MG63 (cell line): ENCODE measurements at places on chromosomes 6 and 20.
A peak's percentile ranks its signal among the peaks of the same experiment; 100 is the strongest.

DNA sequence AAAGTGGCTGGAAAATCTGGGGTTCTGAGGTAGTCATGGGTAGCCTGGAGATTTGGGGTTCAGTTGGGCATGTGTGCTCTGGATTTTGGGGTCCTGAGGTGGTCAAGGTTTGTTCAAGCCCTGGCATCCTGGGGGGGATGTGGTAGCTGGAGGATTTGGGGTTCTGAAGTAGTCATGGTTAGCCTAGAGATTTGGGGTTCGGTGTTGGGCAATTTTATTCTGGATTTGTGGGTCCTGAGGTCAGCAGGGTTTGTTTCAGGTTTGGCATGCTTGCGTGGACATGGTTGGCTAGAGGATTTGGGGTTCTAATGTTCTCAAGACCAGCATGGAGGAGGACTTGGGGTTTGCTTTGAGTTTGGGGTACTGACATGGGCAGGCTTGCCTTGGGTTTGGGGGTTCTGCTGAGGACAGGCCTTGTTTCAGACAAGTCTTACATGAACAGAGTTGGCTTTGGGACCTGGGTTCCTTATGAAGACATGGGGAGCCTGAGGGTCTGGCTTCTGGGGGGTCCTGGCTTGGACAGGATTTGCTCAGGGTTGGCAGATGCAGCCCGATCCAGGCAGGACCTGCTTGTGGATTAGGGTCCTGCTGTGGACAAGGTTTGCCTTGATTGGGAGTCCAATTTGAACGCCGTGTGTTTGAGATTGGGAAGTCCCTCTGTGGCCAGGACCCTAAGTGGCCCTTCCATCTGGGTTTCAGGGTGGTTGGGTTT, 906 bp downstream of the ANKRD60 start:
- no peak for DNase-seq

DNA sequence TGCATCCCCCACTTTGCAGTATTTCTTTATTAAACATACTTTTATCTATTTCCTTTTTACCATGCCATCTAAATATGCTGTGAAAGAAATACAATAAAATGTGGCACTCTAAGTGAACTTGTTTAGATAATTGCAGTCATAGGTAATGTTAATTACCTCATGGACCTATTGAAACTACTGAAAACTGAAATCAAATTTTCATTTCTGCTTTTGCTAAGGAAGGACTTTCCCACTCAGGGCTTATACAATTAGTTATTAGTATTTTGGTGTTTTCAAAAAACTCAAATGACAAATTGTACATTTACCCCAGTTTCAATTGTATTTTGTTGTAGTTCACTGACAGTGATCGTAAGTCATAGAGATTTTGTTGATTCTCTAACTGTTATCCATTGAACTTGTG, 88.4 kb downstream of the ID4 start:
- no peak for DNase-seq

DNA sequence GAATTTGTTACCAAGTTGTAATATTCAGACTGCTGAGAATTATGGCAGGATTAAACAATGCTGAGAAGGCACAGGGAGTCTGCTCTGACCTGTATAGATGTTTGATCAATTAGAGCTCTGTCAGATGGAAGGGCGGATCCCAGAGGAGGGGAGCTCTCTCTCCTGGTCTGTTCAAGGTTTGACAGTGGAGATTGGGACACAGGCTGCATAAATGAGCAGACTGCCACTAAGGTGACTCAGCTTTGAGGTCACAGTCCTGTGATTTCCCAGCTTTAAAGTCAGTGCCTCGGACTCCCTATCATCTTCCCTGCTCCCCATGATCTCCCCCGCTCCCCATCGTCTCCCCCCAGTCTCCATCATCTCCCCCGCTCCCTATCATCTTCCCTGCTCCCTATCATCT, 59.2 kb upstream of the SLC22A23 start:
- no peak for DNase-seq

DNA sequence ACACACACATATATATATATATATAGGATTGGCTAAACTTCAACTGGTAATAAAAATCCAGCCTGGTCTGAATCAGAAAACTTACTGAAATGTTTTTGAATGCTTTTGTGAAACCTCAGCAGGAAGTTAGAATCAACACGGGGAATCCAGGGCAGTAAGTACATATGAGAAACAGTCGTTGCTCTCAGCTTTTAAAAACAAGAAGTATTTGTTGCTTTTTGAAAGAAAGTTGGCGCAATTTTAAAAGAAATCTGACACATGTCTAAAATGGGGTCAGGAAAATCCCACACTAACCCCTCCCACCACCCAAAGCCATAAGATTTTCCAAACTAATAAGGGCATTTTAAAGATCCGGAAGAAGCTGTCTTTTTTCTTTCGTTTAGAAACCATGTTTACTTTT, 11.5 kb upstream of the CCDC170 start:
- DNase-seq = no peak

- DNase-seq = no peak
These were observed 104.2 kb downstream of the AGPAT4 start for GRCh38 chr6:161169696-161170095.

DNA sequence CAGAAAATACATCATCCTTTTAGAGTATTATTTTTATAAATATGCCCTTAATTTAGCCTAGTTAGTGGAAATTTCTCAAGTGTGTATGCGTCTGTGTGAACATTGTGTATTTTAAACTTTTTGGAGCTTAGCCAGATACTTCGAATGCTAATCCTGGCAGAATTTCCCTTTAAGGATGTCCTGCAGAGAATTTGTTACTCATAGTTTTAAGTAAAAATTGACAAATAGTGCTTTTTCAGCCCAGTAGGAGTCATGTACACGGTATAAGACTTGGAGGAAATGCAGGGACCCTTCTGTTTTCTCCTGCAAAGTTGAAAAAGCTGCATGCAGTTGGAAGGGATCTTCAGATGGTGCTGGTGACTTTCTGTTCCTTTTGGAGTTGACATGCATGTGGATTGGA, at the start of gene FHL5:
Gene FHL5 (plus strand): TSS at position 243 of the 400 bp plus-strand sequence. CDS start 40,486 bp downstream, outside the sequence.
- DNase-seq = no peak

DNA sequence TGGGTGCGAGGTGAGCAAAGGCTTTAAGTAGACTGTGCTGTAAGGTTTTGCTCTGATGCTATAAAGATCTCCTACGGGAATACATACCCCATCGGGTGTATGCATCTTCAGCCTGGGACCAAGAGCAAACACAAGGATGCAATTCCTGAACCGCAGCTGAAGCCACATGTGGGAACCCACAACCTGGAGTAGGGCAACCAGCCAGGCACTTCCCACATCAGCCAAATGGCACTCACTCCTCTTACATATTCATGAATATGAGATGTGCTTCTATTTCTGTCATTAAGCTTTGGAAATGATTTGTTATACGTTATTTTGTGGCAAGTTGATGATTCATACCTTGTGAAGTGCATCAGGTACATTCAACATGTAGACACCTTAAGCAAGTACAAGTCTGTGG, 619.2 kb downstream of the C6orf118 start:
- no peak for DNase-seq

GRCh38 chr6:12654514-12654913, 62.1 kb upstream of the PHACTR1 start:
- DNase-seq = no peak

DNA sequence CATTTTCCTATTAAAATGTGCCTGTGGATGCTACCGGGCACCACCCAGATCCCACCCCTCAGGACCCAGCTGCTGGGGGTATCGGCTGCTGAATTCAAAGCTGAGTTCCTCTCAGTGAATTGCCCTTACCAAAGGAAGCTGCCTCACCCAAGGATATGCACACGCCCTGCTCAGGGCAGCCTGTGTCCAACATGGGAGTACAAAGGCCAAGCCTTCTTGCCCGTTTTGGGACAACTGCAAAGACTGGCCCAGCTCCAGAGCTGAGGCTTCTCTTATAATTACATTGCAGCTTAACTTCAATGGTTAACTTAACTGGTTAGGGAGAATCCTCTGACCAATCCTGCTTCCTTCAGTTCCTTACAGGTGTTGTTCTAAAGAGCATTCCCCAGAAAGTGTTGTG, 19.8 kb upstream of the FANCE start:
- DNase-seq = no peak

DNA sequence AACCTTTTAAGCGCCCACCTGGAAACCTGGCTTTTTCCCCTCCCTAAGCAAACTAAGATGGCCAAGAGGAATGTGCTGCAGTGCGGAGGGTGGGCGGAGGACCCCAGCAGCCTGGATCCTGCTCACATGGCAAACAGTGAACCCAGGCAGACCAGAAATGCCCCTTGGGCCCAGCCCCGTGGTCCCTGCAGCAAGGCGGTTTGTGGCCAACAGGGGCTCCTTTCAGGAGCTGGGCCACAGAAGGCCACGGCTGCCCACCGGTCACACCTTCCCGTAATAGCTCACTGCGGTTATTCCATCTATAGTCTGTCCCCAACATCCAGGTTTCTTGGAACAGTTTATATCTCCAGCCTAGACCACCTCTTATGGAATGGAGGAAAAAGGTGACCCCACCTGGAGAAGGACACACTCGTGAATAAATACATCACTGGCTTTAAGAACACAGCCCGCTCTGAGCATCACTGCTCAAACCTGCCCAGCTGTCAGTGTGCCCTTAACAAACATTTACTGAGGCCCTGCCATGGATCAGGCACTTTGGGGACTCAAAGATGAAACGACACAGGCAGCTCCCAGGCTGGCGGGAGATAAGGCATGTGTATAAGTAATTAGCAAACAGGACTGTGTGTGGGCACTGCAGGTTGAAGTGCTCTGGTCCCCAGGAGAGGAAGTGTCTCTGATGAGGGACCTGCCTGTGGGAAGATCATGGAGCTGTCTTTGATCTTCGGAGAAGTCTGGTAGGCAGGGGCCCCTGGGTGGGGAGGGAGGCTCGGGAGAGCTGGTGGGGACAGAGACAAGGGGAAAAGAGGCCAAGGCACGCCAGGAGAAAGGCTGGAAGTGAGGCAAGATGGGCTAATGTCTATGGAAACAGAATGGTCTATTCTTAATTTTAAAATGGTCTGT, 3.2 kb upstream of the TUBB1 start:
- no peak for DNase-seq

DNA sequence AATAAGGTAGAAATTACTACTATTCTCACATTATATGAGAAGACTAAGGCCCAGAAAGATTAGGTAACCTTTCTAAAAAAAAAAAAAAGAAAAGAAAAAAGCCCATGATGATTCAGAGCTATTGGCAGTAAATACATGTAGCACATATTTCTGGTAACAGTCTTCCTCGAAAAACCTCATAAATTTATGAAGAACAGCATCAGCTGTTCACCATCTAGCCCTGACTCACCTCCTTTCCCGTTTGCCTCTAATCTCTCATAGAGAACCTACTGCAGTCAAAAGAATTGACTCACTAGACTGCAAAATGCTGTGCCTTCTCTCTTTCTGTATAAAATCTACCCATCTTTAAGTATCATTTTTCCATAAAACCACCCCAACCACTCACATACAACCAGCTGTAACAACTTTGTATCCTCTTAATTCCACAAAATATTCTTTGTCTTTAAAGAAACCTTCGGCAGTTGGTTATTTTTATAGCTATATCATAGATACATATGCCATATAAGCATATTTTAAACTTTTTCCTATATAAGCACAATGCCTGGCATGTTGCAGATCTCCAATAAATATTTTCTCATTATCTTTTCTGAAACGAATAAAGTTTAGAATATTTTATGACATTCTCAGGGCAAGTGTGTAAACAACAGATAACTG, 152.7 kb upstream of the ENPP5 start:
- DNase-seq = peak; percentile 62

- DNase-seq = no peak
These were observed 8.8 kb downstream of the ZBTB46 start for GRCh38 chr20:63822276-63822696.

- DNase-seq = no peak
These were observed 40.4 kb downstream of the CEBPB start for GRCh38 chr20:50230871-50231560.

DNA sequence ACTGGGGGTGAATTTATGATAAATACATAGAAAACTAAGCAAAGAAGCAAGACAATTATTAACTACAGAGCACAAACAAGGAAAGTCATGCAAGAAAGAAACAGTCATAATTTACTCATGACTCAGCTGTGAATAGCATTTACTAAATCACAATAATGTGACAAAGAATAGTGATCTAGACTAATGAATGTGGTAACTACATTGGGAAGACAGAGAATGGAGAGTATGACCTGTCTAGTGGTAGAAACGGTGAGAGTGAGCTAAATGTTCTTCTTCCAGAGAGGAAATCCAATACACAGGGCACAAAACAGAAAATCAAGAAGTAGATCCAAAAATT, 153.5 kb upstream of the DST start:
- DNase-seq = no peak

DNA sequence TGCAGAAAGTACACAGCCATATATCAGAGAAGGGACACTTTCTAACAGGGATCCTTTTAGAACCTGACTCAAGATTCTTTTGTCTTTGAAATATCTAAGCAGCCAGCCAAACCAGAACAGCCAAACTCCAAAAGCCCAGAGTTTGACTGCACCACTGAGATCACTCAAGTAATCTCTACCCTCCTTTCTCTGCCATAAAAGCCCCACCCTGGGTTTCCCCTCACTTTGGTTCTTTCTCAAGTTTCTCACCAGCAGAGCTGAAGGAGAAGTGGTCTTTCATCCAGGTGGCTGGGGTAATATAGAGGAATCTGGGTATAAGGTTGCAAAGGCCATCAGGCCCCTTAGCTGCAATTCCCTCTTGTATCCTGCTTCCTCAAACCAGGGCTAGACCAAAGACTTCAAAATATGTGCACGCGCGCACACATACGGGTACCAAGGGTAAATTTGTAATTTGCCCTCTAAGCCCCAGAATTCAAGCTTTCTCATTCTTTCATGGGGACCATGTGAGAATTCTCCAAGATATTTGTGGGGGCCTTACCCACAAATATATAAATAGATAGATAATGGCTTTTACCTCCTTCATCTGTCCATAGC, 42.9 kb downstream of the GPX5 start:
- no peak for DNase-seq

GRCh38 chr6:53192682-53193188, 44.1 kb upstream of the GCM1 start:
- no peak for DNase-seq

DNA sequence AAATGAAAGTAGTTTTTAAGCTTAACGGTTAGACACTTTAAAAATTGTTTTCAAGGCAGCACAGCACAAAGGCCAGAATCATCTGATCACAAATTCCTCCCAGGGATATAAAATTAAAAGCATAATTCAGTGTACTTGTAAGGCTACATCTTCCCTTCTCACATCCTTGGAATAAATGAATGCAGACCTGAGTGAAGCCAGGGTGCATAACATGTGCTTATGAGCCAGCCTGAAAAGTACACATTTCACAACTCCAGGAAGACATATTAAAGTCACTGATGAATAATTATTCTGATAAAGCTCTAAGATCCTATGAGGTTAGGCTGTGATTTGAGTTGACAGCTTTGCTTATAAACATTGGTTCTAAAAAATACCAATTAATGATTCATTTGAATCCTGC, 163.6 kb downstream of the BTBD9 start:
- no peak for DNase-seq

- no peak for DNase-seq
These were observed 64.0 kb downstream of the RSPO3 start for GRCh38 chr6:127182501-127182900.

DNA sequence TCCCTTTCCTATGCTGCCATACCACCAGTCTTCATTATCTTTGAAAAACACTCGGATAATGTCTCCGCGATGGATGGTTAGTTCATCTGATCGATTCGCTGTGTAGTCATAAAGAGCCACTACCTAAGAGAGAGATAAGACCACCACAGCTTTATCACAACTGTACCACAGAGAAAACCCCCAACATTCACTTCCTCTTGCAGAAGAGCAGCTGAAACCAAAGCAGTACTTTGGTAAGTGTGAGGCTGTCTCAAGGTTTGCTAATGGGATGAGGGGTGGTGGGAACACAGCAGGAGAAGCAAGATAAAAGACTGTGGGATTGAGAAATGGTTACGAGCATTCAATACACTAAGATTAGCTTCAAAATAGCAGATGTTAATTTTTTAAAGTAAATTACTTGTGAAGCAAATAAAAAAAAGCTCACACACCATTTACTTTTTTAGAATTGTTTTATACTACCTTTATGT, 142.1 kb downstream of the MYB start:
- DNase-seq = no peak
